A375 (cell line): ENCODE measurements at places on chromosomes 1 and 21. TPM values are rescaled to one million over a fixed set of nuclear protein-coding genes. Genes with fewer than 3 reads are reported as not detected.

The DSCAM gene
- total RNA-seq, result not detected in 2 replicates

The C4BPA gene
- not detected in 2 replicates for total RNA-seq

The CLCA1 gene
- not detected in 2 replicates for total RNA-seq

The TNFRSF25 gene
- total RNA-seq, result 28.0 and 28.6 TPM in 2 replicates

The IFNLR1 gene
- total RNA-seq, result 2.0 and 2.2 TPM in 2 replicates

The CLDN17 gene
- not detected in 2 replicates for total RNA-seq

The TMEM39B gene
- 6.3 and 7.4 TPM in 2 replicates for total RNA-seq

The SLC9A1 gene
- 4.6 and 7.7 TPM in 2 replicates for total RNA-seq

The SLC35F3 gene
- 4.0 and 5.4 TPM in 2 replicates for total RNA-seq

The FYB2 gene
- total RNA-seq, result not detected in 2 replicates

The EIF3I gene
- 440 and 450 TPM in 2 replicates for total RNA-seq
